ENCODE measurements at places on chromosomes 5 and 9. TPM values are rescaled to one million over a fixed set of nuclear protein-coding genes. Genes with fewer than 3 reads are reported as not detected.

DNA sequence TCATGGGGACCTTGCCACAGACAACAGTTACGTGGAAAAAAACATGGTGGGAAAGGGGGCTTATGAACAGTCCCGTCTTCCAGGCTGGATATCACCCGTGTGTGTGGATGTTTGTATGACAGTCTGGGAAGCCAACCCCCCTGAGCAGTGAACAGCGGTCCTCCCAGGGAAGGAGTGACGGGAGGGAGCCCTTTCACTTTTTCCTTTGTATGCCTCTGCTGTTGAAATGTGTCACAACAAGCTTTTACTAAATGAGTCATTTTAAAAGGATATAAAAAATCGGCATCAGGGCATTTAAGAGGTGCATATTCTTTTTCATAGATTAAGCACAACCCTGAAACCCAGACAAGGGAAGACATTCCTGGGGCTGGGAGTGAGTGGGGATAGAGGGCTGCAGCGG is 5.1 kb downstream of the MYMK start:
- no peak overlapping the region for H3K27ac ChIP-seq
- H3K27me3 ChIP-seq, result no peaks in the 10 kb centered on the region
- no peak overlapping the region for H3K4me3 ChIP-seq
- no peaks in the 10 kb centered on the region for H3K4me1 ChIP-seq
- H3K36me3 ChIP-seq, result no peaks in the 10 kb centered on the region

GRCh38 chr9:92185096-92185495 is 69.9 kb upstream of the SPTLC1 start:
- no peaks in the 10 kb centered on the region for H3K4me1 ChIP-seq
- no peaks in the 10 kb centered on the region for H3K27me3 ChIP-seq
- no peak for DNase-seq
- no peaks in the 10 kb centered on the region for H3K36me3 ChIP-seq
- no peak overlapping the region for H3K27ac ChIP-seq
- no peak overlapping the region for H3K4me3 ChIP-seq

DNA sequence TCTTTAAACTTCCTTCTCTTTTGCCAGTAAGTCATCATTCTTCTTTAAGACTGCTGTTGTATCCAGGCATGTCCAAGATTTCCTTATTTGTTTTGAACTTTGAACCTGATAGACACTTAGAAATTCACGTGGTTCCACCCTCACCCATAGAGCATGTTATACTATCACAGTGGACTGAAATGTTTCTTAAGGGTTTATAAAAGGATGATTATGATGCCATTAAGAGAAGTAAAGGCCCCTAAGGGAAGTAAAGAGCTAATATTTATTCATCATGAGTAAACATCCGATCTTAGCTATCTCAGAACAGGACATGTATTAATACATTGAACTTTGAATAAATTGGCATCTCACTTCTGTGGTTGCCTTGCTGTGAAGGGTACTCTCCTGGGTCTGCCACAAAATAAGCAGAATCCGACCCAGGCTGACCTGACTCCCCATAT is 49.8 kb downstream of the PRKACG start:
- no peaks in the 10 kb centered on the region for H3K4me1 ChIP-seq
- H3K27me3 ChIP-seq, result peaks cover 23% of the 10 kb centered on the region
- no peak for DNase-seq
- peaks cover 2% of the 10 kb centered on the region for H3K36me3 ChIP-seq
- H3K27ac ChIP-seq, result no peak overlapping the region

DNA sequence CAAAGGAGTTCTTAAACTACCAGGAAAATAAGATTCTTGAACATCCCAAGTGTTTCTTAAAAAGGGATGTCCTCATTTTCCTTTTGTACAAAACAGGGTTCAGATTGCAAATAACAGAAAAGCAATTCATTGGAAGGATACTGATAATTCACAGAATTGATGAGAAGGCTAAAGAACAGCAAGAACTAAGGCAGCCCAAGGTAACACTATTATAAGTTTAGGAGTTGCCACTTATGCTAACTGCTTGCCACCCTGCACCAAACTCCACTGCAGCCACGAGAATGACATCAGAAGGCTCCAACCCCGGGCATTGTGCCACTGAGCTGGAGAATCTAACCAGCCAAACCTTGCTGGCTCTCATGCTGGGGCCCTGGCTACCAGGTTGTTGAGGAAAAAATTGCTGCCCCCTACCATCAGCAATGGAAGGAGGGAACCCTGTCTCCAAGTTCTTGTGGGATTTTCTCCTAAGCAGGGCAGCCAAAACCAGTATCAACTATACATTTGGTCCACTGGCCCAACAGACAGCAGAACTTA is 123.4 kb downstream of the ARL15 start:
- peaks cover 2% of the 10 kb centered on the region for H3K4me1 ChIP-seq
- no peak for DNase-seq
- H3K27me3 ChIP-seq, result no peaks in the 10 kb centered on the region
- peaks cover 12% of the 10 kb centered on the region for H3K36me3 ChIP-seq
- no peak overlapping the region for H3K27ac ChIP-seq

- H3K27ac ChIP-seq, result no peak overlapping the region
- H3K36me3 ChIP-seq, result peaks cover 7% of the 10 kb centered on the region
- no peak for DNase-seq
- H3K4me1 ChIP-seq, result no peaks in the 10 kb centered on the region
- no peak overlapping the region for H3K4me3 ChIP-seq
These were observed 336.7 kb downstream of the CCDC171 start for GRCh38 chr9:15889555-15889954.

- no peak overlapping the region for H3K27ac ChIP-seq
- no peak for DNase-seq
- no peaks in the 10 kb centered on the region for H3K4me1 ChIP-seq
- no peaks in the 10 kb centered on the region for H3K27me3 ChIP-seq
- no peaks in the 10 kb centered on the region for H3K36me3 ChIP-seq
These were observed 217.6 kb downstream of the NFIB start for GRCh38 chr9:14096258-14096922.

DNA sequence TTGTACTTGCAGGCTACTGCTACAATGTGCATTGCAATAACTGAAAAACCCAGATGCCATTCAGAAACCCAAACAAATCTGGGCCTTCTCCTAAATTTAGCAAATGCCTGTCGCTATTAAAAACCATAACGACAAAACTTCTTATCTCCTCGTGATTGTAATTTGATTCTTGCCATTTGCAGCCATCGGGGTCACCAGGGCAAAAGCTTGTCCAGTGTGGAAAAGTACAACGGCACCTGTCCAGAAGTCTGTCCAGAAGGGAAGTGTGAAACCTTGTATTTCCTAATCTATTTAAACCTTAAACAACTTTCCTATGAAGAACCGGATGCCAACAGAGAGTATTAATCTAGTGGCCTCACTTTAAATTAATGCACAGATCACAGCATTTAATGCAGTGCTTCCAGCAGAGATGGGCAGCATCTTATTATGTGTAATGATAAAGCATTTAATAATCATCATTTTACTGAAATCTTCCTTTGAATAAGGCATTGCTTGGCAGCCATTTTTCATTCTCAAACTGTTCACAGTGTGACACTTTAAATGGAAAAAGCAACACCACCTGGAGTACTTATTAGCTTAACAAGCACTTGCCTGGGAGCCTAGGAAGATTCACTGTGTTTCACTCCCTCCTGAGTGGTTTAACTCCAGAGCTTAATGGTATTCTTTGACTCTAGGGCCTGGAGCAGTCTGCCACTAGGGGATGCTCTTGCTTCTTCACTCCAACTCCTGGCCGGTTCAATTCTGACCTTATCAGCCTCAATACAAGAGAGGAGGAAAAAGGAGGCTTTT is 4.9 kb upstream of the C7 start:
- no peaks in the 10 kb centered on the region for H3K4me1 ChIP-seq
- no peak overlapping the region for H3K4me3 ChIP-seq
- H3K27me3 ChIP-seq, result peaks cover 8% of the 10 kb centered on the region

DNA sequence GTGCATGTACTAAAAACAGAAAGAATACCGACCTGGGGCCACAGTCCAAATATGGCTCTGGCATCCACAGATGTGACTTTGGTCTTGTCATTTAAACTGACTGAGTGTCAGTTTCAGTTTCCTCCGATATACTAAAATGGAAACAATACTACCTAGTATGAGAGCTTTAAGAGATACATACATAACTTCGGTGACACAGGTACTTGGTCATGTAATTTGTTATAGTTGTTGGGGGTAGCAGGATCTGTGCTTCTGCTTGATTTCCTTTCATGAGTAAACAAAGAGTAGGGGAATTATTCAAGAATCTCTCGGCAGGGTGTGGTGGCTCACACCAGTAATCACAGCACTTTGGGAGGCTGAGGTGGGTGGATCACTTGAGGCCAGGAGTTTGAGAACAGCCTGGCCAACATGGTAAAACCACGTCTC is 32.1 kb downstream of the MTMR12 start:
- H3K36me3 ChIP-seq, result peaks cover 32% of the 10 kb centered on the region
- H3K4me1 ChIP-seq, result peaks cover 47% of the 10 kb centered on the region
- H3K27me3 ChIP-seq, result no peaks in the 10 kb centered on the region
- DNase-seq, result peak; percentile 8
- H3K27ac ChIP-seq, result peak overlapping the region; percentile 87

GRCh38 chr9:38039090-38039906 is 29.7 kb downstream of the SHB start:
- no peak overlapping the region for H3K4me3 ChIP-seq
- no peak for DNase-seq
- H3K4me1 ChIP-seq, result no peaks in the 10 kb centered on the region
- no peaks in the 10 kb centered on the region for H3K36me3 ChIP-seq
- H3K27ac ChIP-seq, result no peak overlapping the region
- H3K27me3 ChIP-seq, result no peaks in the 10 kb centered on the region

DNA sequence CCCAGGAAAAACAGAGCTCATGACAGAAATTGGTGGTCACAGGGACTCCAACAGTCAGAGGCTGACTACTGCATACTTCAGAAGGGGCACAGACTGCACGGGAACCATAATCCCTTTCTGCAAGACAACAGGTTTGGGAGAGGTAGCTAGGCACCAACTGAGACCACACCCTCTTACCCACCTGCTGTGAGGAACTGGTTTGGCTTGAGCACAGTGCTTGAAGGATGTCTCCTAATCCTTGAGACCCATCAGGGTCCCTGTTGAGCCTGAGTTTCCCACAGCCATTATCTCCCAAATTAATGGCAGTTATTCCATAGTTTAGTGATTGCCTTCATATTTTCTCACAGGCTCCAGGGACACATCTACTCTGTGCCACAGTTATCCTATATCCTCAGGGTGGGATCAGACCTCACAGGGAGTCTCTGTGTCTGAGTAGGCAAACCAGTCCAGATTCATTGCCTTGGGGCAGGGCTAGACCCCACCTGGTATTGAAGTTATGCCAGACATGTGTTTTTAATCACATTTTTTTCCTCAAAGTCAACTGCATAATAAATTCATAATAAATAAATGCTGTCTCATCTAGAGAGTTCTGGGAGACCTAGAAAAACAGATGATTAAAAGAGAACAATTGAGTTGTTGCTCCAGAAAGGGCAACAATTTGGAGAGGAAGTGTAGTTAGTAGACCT is 9.3 kb upstream of the CAST start:
- no peak overlapping the region for H3K4me3 ChIP-seq
- H3K27me3 ChIP-seq, result peaks cover 39% of the 10 kb centered on the region
- H3K4me1 ChIP-seq, result peaks cover 13% of the 10 kb centered on the region

The GFRA3 gene
- not detected for total RNA-seq

The DAB2IP gene
- 0.33 TPM for total RNA-seq

The SERINC5 gene
- 22.0 TPM for total RNA-seq

The SLC28A3 gene
- 0.41 TPM for total RNA-seq

The PHF19 gene
- total RNA-seq, result 216 TPM

The DIPK1B gene
- not detected for total RNA-seq

Measured in activated naive CD8-positive, alpha-beta T cell treated with anti-CD3 and anti-CD28 coated beads for 36 hours (primary cell).